ENCODE measurements at places on chromosomes 11 and 22.

DNA sequence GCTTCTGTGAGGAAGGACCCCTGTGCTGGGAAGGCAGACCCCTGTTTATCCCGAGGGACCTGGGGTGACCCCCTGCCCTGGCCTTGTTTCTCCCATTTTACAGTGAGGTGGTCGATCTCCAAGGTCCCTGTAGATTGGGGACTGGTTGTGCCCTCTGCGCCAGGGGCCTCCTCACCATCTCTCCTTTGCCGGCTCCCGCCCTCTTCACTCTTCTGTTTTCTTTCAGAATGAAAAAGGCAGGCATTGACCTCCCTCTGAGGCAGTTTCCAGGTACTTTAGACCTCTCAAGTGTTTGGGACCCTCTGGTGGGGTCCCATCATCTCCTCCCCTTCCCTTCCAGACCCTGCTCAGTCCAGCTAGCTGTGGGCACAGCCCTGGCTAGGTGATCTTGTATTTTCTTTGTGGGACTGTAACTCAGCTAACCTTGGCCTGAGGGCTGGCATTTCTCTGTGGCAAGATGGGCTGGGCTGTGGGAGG, 1.5 kb downstream of the SERPINH1 start:
- no peak for DNase-seq

DNA sequence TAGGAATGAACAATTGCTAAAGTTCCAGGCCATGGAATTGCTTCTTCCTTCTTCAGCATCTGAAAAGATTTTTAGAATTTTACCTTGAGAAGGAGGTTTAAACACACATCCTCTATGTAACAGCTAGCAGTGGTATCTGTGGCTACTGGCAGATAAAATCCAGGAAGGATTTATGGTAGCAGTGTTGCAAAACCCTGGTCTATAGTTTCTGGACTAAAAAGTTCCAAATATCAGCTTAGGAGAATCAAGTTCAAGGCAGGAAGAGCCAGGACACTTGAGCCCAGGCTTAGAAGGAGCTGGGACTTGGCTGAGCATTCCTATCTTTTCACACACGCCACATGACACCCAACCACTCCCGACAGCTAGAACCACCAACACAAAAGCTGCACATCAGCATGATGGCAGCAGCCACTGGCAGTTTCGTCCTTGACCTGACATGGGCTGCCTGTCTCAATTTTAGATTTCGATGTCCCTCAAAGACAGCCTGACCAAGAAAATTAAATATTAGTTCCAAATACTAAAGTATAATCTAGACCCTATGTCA, 14.1 kb downstream of the LARGE2 start:
- no peak for DNase-seq

GRCh38 chr11:61616434-61616833, 35.6 kb upstream of the SYT7 start:
- no peak for DNase-seq

- no peak for DNase-seq
Measured at GRCh38 chr22:43592476-43592875, 180.7 kb downstream of the MPPED1 start.

GRCh38 chr11:130527636-130528297, 79.3 kb downstream of the ADAMTS15 start:
- no peak for DNase-seq

DNA sequence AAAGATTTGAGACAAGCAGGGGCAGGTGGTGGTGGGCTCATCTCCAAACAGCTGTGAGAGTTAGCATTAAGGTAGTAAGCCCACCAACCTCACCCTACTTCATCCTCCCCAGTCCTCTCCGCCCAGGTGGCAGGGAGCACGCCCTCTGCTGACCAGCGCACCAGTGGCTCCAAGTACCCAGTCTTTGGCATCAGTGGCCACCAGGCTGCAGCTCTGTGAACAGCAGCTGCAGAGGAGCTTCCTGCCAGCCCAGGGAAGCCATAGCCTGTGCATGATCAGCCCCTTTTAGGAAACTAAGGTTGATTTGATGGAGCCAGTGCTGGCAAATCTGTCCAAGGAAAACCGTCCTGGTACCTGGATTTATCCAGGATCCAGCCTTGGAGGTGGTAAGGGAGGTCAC, 21.7 kb downstream of the CAVIN3 start:
- DNase-seq, result peak; percentile 42

DNA sequence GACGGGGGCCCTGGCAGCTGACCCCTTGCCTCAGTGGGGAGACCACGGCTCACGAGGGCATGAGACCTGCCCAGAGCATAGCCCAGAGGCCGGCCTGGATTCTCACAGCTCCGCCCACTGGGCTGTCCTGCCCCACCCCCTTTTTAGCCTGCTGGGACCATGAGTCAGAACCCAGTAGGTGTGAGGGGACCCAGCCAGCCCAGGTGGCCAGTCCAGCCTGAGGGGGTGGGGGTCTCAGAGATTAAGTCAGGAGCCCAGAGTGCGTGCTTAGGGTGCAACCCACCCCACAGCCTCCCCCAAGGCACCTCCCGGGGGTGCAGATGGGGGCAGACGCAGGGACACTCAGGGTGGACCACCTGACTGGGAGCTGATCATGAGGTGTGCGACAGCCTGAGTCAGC, 40.1 kb upstream of the PPARA start:
- no peak for DNase-seq

GRCh38 chr11:33585586-33586209, 114.9 kb downstream of the C11orf91 start:
- DNase-seq, result no peak

GRCh38 chr11:47137476-47137875, 39.2 kb downstream of the ARFGAP2 start:
- DNase-seq, result no peak

DNA sequence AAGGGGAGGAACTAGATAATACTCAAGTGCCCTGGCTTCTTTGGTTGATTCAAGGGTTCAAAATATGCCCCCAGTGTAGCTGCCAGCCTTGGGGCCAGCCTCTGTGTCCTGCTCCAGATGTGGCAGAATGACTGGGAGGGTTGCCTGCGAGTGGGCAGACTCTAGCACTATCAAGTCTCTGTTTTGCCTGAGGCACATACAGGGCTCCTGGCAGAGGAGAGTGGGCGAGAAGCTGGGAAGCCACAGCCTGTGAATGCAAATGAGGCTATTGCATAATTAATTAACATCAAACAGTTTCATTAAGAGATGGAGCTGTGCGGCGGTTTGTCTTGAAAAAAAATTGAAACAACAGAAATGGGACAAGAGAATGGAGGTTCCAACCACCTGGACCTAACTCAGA, 50.8 kb downstream of the BUD13 start:
- DNase-seq, result no peak

DNA sequence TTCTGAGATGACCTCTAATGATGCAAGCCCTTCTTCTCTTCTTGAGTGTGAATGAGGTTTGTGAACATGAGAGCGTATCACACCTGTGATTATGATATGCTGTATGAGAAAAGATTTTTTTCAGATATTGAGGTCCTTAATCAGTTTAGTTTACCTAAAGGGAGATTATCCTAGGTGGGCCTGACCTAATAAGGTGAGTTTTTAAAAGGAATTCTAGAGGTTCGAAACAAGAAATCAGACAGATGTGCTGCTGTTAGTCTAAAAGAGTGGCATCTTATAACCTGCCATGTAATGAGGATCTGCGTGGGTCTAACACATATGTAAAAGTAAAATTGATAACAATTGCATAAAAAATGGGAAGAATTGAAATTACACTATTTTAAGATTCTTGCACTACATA, 33.8 kb downstream of the MSANTD4 start:
- DNase-seq, result no peak

- no peak for DNase-seq
Measured at GRCh38 chr11:115500547-115501501, 3.4 kb downstream of the CADM1 start.

GRCh38 chr22:31870890-31871289, 73.4 kb upstream of the YWHAH start:
- no peak for DNase-seq

- peak; percentile 78 for DNase-seq
Measured at GRCh38 chr11:61815790-61816735, 740 bp downstream of the FADS1 start.

DNA sequence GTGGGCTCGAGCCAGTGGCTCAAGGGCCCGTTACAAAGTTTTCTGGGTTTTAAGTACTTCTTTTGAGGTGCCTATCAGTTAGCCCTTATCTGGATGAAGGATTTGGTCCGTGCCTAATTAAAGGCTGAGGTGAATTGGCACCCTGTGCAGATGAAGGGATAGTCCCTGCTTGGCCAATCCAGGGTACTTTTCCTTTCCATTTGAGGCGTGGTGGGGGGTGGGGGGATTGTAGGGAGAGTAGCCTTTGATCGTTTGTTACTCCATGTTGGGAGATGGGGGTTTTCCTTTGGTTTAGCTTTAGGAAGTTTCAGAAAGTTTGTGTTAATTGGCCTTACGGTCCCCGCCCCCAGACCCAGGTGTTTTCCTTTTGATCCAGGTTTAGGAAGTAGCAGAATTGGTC, 170.8 kb downstream of the DDX10 start:
- no peak for DNase-seq

- no peak for DNase-seq
Measured at GRCh38 chr11:103372906-103373305, 263.7 kb downstream of the DYNC2H1 start.

DNA sequence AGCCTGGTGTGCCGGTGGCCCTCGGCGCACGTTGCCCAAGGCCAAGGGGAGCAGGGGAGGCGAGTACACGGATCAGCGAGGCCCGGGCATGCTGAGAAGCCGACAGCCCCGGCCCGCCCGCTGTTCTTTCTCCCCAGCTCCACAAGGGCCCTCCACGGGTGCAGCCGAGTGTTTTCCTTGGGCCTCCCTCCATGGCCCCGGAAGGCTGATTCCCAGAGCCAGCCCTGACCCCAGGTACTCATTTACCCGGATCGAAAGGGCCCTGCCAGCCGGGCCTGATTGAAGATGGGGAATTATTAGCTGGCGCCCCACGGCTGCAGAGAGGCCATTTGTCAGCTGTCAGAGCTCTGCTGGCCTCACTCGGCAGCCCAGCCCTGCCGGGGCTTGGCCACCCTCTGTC, 53.1 kb downstream of the WNT7B start:
- DNase-seq, result no peak

GRCh38 chr11:71996946-71997345, 1.8 kb upstream of the IL18BP start:
- no peak for DNase-seq

DNA sequence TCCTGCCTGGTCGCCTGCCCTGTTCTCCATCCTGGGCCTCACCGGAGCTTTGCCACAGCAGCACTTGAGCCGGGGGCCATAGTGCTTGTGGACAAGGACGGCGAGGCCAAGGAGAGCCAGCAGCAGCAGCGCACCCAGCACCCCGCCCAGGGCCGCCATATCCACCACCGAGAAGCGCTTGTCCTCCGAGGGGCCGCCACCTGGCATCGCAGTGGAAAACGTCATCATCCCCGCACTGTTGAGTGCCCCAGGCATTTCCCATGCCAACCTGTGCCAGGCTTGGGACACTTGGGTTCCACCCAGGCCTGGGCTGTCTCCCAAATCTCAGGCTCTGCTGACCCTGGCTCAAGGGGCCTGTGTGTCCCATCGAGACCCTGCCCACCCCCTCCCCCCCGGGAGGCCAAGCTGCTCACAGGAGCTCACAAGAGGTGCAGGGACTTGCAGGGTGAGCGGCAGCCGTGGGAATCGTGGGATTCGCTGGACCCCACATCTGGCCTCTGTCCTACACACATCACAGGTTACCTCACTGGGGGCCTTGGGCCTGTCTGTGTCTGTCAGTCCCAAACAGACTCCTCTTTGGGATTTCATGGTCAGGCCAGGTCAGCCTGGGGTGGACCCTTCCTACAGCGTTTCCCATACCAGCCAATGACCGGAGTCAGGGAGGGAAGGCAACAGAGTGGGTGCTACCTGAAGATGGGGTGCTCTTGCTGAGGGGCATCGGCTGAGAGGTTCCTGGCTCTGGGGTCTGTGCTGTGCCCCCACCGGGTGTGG, 2.3 kb upstream of the IRF7 start:
- DNase-seq, result peak; percentile 25

DNA sequence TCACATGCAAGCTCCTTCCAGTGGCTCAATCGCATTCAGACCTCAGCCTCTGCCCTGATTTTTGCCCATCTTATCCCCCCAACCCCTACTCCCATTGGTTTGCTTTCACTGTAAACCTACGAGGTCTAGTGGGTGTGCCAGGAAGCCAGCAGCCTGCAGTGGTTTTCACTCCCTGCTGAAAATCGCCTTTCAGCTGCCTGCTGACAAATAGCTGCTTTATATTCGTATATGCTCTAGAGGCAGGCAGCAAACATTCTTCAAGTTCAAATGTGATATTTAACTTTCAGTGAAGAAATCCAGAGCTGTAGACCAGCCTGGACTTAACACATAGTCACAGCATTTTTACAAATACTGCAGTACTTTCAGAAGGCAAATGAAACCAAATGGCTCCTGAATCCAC, 92.8 kb upstream of the APOA1 start:
- DNase-seq, result peak; percentile 70

DNA sequence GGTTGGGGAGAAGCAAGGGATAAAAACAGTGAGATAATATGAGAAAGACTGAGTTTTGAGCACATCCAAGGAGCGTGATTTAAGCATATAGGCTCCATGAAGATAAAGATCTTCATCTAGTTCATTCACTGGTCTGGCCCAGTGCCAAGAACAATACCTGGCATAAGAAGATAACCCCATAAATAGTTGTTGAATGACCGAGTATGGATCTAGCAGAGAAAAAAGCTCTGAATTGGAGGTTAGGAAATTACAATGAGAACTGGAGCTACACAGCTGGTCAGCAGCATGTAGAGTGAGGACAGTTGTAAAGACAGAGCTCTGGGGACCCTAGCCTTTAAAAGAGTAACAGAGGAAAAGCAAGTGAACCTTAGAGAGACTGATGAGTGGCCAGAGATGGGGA, 33.0 kb upstream of the PAK1 start:
- no peak for DNase-seq
